DMS153 (cell line): ENCODE measurements at places on chromosomes 11 and 22.

DNA sequence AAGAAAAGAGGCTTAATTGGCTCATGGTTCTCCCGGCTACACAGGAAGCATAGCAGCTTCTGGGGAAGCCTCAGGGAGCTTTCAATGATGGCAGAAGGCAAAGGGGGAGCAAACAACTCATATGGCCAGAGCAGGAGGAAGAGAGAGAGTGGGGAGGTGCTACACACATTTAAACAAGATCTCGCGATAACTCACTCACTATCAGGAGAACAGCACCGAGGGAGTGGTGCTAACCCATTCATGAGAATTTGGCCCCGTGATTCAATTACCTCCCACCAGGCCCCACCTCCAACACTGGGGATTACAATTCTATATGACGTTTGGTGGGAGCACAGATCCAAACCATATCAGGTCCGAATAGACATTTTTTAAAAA, 41.7 kb upstream of the APLNR start:
- DNase-seq: no peak

GRCh38 chr11:15229069-15229468, 114.3 kb downstream of the INSC start:
- no peak for DNase-seq

GRCh38 chr11:99370549-99371216, 349.9 kb downstream of the CNTN5 start:
- no peak for DNase-seq

GRCh38 chr22:47275605-47276449, 513.4 kb downstream of the TBC1D22A start:
- no peak for DNase-seq

DNA sequence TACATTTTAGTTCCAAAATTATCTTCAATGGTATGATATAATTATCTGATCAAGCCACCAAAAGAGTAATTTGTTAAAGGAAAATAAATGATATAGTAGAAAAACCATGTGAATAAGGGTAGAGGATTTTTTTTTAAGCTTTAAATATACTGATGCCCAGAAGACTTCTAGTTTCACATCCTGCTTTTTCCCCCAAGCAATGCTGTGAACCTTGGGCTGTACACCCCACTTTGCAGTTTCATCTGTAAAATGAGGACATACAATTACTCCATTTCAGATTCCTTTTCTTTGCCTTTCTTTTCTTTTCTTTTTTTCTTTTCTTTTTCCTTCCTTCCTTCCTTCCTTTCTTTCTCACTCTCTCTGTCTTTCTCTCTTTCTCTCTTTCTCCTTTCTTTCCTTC, 1125.4 kb downstream of the DLG2 start:
- DNase-seq: no peak
